ENCODE measurements at places on chromosomes 7 and 10.

DNA sequence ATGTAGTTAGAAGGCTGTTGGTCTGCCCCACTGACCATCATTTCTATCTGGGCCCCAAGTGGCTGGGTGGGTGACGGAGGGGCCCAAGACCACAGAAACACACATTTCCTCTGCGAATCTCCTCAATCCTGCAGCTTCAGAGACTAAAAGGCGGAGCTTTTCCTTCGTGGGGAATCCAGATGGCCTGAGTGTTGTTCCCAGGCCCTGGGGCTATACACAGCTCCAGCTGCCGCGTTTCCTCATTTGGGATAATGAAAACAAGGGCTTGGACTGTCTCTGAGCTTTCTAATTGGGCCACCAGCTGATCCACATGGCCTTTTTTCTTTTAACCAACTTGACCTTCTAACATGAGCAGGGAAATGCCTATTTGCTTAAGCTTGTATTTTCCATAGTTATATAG, 339.9 kb downstream of the CXCL12 start:
- no peak for DNase-seq

DNA sequence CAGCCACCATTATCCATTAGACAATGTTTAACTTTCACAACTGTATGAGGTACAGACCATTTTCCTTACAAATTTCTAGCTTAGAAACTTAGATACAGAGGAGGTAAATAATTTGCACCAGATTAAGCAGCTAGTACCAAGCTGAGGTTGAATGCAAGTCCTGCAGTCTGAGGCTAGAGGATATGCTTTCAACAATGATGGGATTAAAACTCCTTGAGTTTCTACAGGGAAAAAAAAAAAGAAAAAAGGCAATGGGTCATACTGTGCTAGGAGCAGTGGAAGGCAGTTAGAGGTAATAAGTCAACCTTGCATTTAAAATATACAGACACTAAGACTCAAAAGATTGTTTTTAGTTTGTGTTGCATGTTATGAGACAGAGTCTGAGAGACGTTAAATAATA, 86.5 kb downstream of the SEMA3A start:
- no peak for DNase-seq

GRCh38 chr7:108086962-108087361, 43.2 kb downstream of the LAMB4 start:
- no peak for DNase-seq

DNA sequence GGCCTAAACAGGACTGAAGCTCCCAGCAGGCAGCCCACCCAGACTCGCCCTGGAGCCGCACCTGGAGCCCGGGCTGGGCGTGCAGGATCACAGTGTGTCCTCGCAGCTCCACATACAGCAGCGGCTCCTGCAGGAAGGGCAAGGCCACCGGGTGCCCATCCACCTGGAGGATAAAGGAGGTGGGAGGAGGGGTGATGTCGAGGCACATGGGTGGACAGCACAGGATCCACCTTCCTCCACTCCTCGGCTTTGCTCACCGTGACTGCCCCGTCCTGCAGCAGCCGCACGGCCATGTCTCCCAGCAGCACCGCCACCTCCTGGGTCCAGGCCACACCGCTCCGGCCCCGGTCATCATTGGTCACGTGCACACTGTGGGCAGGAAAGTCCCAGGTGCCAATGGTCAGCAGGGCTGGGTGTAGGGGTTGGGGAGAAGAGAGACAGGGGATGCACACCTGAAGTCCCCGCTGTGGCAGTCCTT, 16.8 kb downstream of the ATP6V1F start:
- DNase-seq: no peak

DNA sequence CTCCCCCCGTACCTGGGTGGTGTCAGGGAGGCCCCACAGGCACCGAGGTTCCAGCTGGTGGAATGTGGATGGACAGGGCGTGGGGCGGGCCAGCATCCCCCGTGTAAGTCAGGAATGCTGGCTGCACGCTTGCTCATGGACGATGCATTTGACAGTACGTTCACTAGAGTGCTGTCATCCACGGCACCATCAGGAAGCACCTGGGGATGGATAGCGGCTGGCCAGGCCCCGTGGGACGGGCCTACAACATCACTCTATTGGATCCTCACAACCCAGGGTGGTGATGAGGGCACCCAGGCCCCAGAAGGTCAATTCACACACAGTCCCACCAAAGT, 63.6 kb downstream of the INSIG1 start:
- no peak for DNase-seq

GRCh38 chr10:10520491-10521385, 496.9 kb upstream of the CELF2 start:
- no peak for DNase-seq

GRCh38 chr7:101990811-101991418, 173.5 kb downstream of the CUX1 start:
- DNase-seq: no peak

- no peak for DNase-seq
These were observed 210.6 kb downstream of the ZNF365 start for GRCh38 chr10:62584731-62585130.

DNA sequence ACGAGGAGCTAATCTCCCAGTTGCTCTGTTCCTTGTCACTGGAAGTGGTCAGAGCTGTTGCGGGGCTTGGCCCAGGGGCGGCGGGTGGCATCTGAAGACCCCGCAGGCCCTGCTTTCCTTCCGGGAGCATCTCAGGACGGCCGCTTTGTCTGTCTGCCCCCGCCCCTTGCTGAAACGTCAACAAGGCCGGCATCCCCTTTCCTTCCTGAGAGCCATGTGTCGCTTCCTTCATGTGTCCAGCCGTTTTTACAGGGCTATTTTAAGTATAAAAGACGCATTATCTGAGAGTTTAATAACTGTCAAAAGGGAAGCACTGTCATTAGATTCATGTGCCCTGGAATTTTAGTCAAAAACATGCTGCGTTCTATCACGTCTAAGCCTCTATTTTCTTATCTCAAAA, 110.4 kb downstream of the CUX1 start:
- DNase-seq: no peak

DNA sequence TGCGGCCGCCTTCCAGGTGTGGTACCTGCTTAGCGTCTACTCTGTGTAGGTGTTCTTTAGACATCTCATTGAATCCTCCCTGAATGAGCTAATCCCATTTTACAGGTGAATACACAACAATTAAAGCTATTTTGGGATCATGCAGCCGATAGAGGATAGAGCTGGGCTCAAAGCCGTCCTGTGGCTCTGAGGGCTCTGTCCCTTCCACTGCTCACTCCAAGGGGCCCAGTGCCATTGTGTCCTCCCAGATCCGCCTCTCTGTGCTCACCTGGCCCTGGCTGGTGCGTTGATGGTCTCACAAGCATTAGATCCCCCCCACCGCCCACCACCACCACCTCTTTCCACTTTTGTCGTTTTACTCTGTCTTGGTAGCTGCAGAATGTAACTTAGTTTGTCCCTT, 13.1 kb downstream of the NPTX2 start:
- no peak for DNase-seq

GRCh38 chr10:104650072-104650471, 9.0 kb downstream of the SORCS3 start:
- DNase-seq: no peak

- no peak for DNase-seq
These were observed 728 bp downstream of the PARD3 start for GRCh38 chr10:34814223-34814912.

GRCh38 chr10:69819716-69820506, 18.2 kb downstream of the COL13A1 start:
- no peak for DNase-seq

GRCh38 chr10:63013755-63014154, 119.4 kb upstream of the NRBF2 start:
- no peak for DNase-seq

DNA sequence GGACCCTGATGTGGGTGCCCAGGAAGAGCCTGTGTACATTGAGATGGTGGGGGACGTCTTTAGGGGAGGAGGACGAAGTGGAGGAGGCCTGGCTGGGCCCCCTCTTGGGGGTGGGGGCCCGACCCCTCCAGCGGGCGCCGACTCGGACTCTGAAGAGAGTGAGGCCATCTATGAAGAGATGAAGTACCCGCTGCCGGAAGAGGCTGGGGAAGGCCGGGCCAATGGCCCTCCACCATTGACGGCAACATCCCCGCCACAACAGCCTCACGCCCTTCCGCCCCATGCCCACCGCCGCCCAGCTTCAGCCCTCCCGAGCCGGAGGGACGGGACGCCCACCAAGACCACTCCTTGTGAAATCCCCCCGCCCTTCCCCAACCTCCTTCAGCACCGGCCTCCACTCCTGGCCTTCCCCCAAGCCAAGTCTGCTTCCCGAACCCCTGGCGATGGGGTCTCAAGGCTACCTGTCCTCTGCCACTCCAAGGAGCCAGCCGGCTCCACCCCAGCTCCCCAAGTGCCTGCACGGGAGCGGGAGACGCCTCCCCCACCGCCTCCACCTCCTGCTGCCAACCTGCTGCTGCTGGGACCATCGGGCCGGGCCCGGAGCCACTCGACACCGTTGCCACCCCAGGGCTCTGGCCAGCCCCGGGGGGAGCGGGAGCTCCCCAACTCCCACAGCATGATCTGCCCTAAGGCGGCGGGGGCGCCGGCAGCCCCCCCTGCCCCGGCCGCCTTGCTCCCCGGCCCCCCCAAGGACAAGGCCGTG, 4.8 kb downstream of the NYAP1 start:
- DNase-seq: no peak

Measured in Panc1 (cell line).